Endothelial cell of umbilical vein (primary cell): ENCODE measurements at places on chromosomes 2 and 18. TPM values are rescaled to one million over a fixed set of nuclear protein-coding genes. Genes with fewer than 3 reads are reported as not detected.
A peak's percentile ranks its signal among the peaks of the same experiment; 100 is the strongest.

DNA sequence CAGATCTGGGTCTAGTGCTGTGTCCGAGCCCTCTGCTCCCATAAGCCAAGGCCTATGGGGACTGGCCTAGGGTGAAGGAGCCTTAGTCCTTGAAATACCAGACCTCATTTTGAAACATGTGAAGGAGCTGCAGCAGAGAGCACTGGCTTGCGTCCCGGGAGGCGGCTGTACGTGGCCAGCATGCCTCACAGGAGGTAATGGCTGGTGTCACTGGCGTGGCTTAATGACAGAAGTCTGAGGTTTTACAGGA is 72.7 kb upstream of the OTOS start:
- no peaks in the 10 kb centered on the region for H3K27me3 ChIP-seq
- no peak overlapping the region for H3K27ac ChIP-seq
- H3K4me3 ChIP-seq = no peak overlapping the region
- no peaks in the 10 kb centered on the region for H3K4me1 ChIP-seq

GPR35 gene
- total RNA-seq = 0.25 and 0.33 TPM in 2 replicates

DNA sequence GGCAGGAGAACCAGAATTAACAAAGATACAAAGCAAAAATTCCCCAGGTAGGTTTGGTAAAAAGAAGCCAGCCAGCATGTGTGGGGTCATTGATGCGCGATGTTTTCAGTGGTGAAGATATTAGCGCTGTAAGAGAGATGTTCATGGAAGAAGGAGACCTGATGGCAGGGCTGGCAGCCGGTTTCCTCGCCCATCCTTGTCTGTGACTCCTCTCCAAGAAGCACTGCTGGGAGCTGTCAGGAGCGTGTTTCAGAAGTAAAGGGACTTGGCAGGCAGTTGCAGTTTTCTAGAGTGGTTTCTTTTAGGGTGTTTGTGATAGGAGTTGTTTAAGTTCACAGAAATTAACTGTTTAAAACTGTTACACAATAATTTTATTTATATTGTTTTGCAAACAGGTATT is 24.6 kb downstream of the TAF1B start:
- no peak overlapping the region for H3K27ac ChIP-seq
- H3K4me3 ChIP-seq = no peak overlapping the region
- no peaks in the 10 kb centered on the region for H3K36me3 ChIP-seq
- no peak for DNase-seq
- H3K27me3 ChIP-seq = no peaks in the 10 kb centered on the region

- H3K27ac ChIP-seq = no peak overlapping the region
- H3K4me1 ChIP-seq = no peaks in the 10 kb centered on the region
- no peaks in the 10 kb centered on the region for H3K36me3 ChIP-seq
Measured at GRCh38 chr2:21118302-21118920, 5.4 kb upstream of the TDRD15 start.

UGT1A5 gene
- total RNA-seq = not detected in 2 replicates

DNA sequence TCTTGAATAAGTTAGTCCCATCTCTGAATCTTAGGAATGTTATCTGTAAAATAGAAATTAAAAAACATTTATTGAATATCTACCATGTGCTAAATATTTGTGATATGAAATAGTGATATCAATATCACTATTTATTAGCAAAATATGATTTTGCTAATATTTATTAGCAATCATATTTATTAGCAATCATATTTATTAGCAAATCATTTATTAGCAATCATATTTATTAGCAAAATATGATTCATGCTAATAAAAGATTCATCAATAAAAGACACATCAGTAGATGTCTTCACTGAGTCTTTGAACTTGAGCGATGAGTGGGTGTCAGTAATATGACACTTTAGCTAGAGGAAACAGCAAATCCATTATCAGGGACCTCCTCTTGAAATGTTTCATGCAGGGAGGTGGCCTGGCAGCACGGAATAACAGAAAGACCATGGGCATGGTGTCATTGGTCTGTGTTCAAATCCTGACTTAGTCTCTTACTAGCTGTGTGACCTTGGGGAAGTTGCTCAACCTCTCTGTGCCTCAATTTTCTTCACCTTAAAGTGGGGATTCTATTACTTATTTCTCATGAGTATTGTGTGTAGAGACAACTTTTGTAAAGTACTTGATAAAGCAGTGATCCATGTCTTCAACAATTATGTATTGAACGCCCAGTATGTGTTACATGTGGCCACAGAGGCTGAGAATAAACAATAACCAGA is 456.2 kb upstream of the MEX3C start:
- no peak overlapping the region for H3K4me3 ChIP-seq
- DNase-seq = no peak
- no peaks in the 10 kb centered on the region for H3K36me3 ChIP-seq
- no peaks in the 10 kb centered on the region for H3K4me1 ChIP-seq
- H3K27me3 ChIP-seq = no peaks in the 10 kb centered on the region
- no peak overlapping the region for H3K27ac ChIP-seq

GRCh38 chr2:9667826-9668225 is 37.0 kb upstream of the YWHAQ start:
- no peak for DNase-seq
- no peaks in the 10 kb centered on the region for H3K27me3 ChIP-seq
- H3K27ac ChIP-seq = no peak overlapping the region
- no peaks in the 10 kb centered on the region for H3K4me1 ChIP-seq

GRCh38 chr2:239253701-239254436 is 147.0 kb downstream of the HDAC4 start:
- peaks cover 17% of the 10 kb centered on the region for H3K4me1 ChIP-seq
- no peaks in the 10 kb centered on the region for H3K36me3 ChIP-seq
- DNase-seq = no peak
- no peak overlapping the region for H3K4me3 ChIP-seq
- no peak overlapping the region for H3K27ac ChIP-seq

ITGA4 gene
- 2.8 TPM in 2 replicates for total RNA-seq

DSG4 gene
- not detected in 2 replicates for total RNA-seq

CXXC1 gene
- 64.4 and 66.9 TPM in 2 replicates for total RNA-seq

DNA sequence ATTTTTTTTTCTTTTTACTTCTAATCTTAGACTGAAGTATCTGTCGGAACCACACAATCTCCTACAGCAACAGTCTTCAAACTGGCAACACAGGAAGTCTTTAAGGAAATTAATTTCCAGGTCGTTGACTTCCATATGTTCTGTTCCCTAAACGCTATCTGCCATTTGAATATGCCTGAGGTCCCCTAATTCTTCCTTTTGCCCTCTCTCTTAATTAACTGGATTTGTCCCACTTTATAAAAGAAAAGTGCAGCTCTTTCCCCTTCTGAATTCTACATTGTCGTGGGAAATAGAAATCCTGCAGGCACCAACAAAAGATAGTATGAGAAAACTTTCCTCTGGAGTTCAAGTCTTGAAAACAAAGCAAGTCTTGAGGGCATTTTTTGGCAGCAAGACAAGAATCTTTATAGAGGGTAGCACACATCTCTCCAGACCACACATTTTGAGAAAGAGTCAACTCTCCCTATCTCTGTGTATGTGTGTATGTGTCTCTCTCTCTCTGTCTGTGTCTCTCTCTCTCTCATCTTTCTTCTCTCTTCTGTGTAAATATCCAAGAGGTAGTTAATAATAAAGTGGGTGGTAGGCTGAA is 879.8 kb downstream of the SOCS6 start:
- H3K36me3 ChIP-seq = no peaks in the 10 kb centered on the region
- H3K4me3 ChIP-seq = no peak overlapping the region
- H3K27me3 ChIP-seq = no peaks in the 10 kb centered on the region
- H3K4me1 ChIP-seq = peaks cover 6% of the 10 kb centered on the region
- DNase-seq = peak; percentile 59
- no peak overlapping the region for H3K27ac ChIP-seq

GRCh38 chr2:30655211-30655610 is 152.0 kb downstream of the CAPN13 start:
- H3K27me3 ChIP-seq = no peaks in the 10 kb centered on the region
- H3K4me1 ChIP-seq = no peaks in the 10 kb centered on the region
- no peaks in the 10 kb centered on the region for H3K36me3 ChIP-seq
- H3K27ac ChIP-seq = no peak overlapping the region
- DNase-seq = no peak
- no peak overlapping the region for H3K4me3 ChIP-seq

DNA sequence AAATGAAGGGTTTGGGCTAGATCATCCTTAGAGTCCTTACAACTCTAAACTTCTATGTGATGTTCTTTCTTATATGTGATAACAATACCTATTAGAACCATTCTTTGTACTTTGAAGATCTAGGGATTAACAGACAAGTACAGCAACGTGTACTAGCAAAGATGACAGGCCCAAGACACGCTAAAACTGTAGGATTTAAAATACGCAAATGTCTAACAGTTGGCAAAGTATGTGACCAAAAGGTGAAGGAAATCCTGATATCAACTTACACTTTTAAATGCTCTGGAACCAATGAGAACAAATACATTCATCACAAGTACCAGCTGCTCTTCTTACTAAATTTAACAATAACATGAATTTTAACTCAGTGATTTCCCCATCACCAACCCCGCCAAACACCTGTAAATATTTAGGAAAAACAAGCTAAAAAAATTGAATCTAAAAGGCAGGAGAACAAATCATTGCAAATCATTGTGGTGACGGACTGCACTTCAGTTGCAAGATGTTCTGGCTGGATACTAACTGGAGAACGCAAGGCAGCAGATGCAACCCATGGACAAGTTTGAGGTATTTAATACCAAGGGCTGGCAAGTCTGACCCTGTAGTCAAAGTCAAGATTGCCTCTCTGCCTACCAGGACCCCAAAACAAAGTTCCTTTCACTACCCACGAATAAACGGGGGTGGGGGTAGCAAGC is 1.4 kb downstream of the ANKRD44 start:
- H3K27ac ChIP-seq = no peak overlapping the region
- H3K4me1 ChIP-seq = peaks cover 12% of the 10 kb centered on the region
- H3K27me3 ChIP-seq = peaks cover 6% of the 10 kb centered on the region
- no peaks in the 10 kb centered on the region for H3K36me3 ChIP-seq

VWC2L gene
- not detected in 2 replicates for total RNA-seq
